ENCODE measurements at places on chromosomes 3 and 15.

DNA sequence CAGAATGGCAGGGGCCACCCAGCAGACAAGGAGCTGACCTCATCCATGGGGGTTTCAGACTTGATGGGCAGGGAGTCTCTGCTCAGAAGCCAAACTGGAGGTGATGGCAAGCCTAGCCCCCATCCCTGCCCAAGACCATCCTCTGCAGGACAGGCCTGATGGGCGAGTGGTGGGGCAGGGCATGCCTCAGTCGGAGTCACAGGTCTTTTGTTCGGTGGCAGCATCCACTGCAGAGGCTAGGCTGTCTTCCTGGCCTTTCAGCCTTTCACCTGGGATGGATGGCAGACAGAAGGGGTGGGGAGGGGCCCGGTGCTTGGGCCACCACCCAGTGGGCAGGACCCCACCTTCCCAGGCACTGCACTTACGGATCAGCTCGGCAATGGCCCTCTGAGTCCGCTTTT, 44.4 kb downstream of the PTH1R start:
- DNase-seq: no peak

- DNase-seq: no peak
Observed at GRCh38 chr3:61862614-61863289, 301.4 kb downstream of the PTPRG start.

- no peak for DNase-seq
Observed at GRCh38 chr15:51390241-51390965, 48.9 kb downstream of the GLDN start.

DNA sequence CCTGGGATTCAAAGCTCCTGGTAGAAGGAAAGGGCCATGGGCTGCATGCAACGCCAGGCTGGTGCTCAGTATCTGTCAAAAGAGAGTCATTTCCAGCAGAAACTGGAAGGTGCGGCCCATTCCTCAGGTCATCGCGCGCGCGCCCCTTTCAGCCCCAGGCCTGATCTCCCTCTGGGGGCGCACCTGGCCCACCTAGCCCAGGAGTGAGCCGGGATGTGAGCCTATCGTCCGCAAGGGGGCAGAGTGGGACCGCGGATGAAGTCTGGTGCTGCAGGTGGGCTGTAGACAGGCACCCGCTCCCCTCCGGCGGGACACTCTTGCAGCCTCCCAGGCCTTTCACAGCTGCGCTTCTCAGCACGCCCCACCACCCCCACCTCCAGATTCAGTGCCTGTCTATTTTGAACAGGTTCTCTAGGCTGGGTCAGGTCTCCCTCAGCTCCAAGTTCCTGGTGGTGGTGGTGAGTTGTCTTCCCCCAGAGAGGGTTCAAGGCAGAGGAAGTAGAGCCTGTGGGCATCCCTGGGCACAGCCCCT, 5.8 kb upstream of the RPL29 start:
- peak; percentile 77 for DNase-seq

DNA sequence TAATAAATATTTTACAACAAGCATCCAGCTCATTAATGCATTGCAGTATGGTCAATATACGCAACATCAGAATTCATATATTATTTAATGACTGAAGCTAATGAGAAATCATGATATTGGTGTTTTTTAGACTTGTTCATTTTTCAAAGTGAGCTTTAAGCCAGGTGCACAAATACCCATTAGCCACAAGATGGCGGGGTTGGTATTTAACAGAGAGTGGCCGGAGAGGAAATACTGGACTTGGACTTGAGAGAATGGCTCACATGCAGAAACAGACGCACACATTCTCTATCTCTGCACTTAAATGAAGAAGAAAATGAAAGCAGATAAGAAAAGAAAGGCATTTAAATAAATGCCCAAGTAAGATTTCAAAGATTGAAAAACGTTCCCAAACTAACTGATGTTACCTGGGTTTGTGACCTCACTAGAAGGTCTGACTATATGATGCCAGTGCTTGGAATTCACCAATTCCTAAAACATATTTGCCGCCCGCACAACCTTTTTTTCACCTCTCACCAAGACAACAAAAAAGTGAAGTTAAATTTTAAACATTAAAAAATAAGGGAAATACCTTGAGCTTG, 21.2 kb upstream of the CRBN start:
- no peak for DNase-seq

DNA sequence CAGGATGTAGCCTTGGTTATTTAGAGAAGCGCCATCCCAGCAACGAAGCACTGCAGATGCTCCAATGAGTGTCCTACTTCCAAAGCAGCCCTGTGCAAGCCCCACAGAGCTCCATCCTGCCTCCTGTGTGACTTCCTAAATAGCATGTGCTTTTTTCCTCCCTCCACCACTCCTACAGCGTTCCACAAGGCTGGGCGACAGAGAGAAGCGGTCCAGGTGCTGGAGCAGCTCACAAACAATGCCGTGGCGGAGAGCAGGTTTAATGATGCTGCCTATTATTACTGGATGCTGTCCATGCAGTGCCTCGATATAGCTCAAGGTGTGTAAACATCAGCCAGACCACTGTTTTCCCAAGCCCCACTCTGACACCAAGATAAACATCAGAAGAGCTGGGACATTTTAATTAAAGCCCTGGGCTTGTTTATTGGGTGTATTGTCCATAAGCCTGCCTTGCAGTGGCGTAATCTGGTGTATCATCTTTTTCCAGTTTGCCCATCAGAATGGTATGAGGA, 22.2 kb upstream of the RHO start:
- DNase-seq: no peak

GRCh38 chr15:70687482-70687881, 75.9 kb downstream of the UACA start:
- DNase-seq: no peak

DNA sequence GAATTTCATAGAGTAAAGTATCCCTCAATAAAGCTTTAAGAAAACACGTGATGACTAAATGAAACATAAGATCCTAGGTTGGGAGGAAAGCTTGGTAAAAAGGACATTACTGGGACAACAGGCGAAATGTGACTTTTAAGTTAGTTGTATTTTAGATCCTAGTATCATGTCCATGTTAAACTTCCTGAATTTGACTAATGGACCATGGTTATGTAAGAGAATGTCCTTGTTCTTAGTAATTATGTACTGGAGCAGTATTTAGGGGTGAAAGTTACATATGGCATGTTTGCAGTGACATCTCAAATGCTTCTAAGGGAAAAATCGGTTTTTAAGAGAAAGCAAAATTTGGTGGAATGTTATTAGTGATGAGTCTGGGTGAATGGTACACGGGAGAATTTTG, 69.6 kb downstream of the IQSEC1 start:
- DNase-seq: no peak

GRCh38 chr3:191260431-191261303, 61.6 kb downstream of the OSTN start:
- DNase-seq: no peak

- no peak for DNase-seq
Observed at GRCh38 chr3:156974931-156975330, 148.8 kb downstream of the LEKR1 start.

GRCh38 chr3:30764281-30764680, 130.2 kb downstream of the GADL1 start:
- no peak for DNase-seq

- DNase-seq: no peak
Observed at GRCh38 chr3:27686642-27687041, 35.5 kb downstream of the EOMES start.

- no peak for DNase-seq
Observed at GRCh38 chr3:142962520-142963233, 797 bp downstream of the PAQR9 start.

- no peak for DNase-seq
Observed at GRCh38 chr3:12356175-12356574, 67.3 kb downstream of the PPARG start.

DNA sequence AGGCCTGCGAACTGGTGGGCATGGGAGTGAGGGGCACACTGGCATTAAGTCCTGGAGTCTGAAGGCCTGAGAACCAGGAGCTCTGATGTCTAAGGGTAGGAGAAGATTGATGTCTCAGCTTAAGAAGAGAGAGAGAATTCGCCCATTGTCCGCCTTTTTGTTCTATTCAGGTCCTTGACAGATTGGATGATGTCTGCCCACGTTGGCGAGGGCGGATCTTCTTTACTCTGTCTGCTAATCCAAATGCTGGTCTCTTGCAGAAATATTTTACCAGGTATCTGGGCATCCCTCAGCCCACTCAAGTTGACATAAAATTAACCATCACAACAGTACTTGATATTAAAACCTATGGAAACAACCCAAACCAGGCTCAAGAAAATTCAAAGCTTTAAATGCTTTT, 44.1 kb downstream of the MAP6D1 start:
- no peak for DNase-seq

DNA sequence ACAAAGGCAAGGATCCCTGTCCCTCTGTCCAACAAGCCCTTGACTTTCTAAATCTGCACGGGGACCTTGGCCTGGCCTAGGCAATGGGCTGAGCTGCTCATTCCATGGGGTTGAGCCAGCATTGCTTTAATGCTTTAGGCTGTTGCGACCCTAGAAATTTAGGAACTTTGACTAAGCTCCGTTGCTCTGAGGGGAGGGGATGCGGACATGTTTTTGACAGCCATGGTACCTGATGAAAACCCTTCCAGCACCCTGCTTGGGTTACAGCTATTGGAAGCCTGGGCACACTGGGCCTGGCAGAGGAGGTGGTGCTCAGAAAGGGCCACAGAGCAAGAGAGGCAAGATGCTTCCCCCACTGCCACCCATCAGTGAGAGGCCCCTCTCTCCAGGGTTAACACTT, 37.1 kb downstream of the SYNM start:
- DNase-seq: no peak

DNA sequence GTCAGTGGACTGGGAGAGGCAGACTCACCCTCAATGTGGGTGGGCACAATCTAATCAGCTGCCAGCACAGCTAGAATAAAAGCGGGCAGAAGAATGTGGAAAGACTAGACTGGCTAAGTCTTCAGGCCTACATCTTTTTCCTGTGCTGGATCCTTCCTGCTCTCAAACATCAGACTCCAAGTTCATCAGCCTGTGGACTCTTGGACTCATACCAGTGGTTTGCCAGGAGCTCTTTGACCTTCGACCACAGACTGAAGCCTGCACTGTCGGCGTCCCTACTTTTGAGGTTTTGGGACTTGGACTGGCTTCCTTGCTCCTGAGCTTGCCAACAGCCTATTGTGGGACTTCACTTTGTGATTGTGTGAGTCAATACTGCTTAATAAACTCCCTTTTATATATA, 68.0 kb downstream of the CNTN3 start:
- no peak for DNase-seq

DNA sequence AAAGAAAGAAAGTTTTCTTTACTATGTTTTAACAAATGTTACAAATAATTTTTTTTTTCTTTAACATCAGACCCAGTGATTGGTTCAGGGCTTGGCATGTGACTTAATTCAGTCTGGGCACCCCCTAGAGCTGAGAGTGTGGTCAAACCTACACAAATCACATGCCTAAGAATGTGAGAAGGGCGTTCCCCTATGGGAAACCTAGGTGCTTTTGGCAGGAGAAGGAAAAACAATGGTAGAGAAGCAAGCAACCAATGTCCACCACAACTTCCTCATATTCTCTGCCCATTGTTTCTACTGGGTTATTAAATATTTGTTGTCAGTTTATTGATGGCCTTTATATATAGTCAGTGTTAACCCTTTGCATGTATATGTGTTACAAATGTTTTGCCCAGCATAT, 21.4 kb upstream of the PIAS1 start:
- DNase-seq: no peak

- no peak for DNase-seq
Observed at GRCh38 chr3:16897254-16897926, 12.6 kb downstream of the PLCL2 start.

DNA sequence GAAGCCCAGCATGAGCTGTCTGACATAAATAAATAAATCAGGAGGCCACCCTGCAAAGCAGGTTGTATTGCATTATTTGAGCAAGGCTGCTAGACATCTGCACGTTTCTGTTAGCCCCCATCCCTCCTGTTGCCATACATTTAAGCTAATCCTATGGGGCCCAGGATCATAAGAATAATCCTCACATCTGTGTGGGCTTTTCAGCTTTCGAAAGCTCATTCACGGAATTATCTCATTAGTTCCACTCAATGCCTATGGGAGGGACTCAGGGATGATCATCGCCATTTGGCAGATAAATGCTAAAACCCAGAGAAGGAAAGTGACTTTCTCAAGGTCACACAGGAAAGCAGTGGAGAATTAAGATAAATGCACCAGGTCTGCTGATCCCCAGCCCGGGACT, 123.4 kb downstream of the TLE3 start:
- no peak for DNase-seq

DNA sequence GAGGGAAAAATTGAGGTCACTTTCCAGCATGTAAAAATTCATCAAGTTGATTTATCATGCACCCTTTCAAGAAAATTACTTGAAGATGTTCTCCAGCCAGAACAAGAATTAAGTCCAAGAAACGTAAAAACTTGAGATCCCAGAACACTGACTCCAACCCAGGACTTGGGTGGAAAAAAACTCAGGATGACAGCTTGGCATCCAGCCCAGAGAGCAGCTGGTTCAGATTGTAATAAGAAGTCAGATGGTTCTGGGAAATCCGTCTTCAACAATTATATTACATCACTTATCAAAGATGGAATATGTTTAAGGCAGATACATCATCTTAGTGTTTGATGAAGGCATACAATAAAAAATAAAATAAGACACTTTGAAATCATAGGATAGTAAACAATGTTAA, 23.0 kb upstream of the DNAJC13 start:
- DNase-seq: no peak

- no peak for DNase-seq
Observed at GRCh38 chr3:193212844-193213243, 28.2 kb upstream of the PLAAT1 start.

GRCh38 chr3:143644370-143645089, 203.7 kb downstream of the SLC9A9 start:
- DNase-seq: no peak

- no peak for DNase-seq
Observed at GRCh38 chr3:112568642-112569041, 6.8 kb downstream of the SLC35A5 start.

- no peak for DNase-seq
Observed at GRCh38 chr3:179108086-179108485, 36.5 kb upstream of the ZMAT3 start.

- no peak for DNase-seq
Observed at GRCh38 chr3:123621186-123621849, 36.5 kb upstream of the HACD2 start.

DNA sequence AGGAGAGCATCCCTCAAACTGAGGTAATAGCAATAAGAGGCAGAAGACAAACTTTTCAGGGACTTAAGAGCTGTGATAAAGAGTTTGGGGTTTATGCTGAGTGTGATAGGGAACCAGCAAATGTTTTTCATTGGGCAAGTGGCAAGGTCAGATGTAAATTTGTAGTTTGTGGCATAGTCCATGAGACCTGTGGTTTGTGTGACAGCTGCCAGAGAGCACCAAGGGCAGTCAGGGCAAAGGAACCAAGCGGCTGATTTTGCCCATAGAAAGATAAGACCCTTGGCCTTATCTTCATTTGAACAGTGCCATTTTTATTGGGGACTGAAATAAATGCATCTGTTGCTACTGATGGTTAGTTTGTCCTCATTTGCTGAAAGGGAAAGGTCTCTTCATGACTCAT, 220.3 kb downstream of the LRRN1 start:
- no peak for DNase-seq

- no peak for DNase-seq
Observed at GRCh38 chr3:59268170-59268569, 218.3 kb upstream of the CFAP20DC start.

Data from activated T-helper 9 cell treated with anti-CD3 and anti-CD28 coated beads, Interleukin-2, amount 50 U/mL, for 16 hours (primary cell).